ENCODE measurements at places on chromosomes 1 and 21. TPM values are rescaled to one million over a fixed set of nuclear protein-coding genes. Genes with fewer than 3 reads are reported as not detected.
A peak's percentile ranks its signal among the peaks of the same experiment; 100 is the strongest.

DNA sequence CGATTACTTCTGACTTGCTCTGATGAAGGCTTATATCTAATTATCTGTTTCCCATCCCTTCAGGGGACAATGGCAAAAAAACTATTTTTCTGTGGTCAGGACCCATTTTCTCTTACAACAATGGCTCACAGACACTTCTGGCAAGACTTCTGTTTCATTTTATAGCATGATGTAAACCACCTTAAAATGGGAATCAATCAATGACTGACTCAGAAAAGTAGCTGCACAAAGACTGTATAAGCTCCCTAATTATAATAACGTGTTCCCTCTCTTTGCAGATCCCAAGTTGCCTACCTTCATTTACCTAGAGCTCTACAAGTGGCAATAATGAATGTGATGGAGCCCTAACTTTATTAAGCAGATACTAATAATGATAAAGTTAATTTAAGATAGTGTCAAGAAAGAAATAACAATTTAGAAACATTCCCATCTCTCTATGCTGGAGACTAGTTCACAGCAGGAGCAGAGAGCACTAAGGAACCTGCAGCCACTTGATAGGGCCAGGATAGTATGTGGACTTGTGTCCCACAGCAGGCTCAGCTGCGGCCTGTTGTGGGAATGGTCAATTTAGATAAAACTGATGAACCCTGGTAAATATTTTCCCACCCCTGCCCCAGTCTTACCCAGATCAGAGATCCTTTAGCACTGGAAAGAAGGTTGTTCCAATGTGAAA lies 538 bp downstream of the GBP2 start:
- DNase-seq = peak; percentile 26

DNA sequence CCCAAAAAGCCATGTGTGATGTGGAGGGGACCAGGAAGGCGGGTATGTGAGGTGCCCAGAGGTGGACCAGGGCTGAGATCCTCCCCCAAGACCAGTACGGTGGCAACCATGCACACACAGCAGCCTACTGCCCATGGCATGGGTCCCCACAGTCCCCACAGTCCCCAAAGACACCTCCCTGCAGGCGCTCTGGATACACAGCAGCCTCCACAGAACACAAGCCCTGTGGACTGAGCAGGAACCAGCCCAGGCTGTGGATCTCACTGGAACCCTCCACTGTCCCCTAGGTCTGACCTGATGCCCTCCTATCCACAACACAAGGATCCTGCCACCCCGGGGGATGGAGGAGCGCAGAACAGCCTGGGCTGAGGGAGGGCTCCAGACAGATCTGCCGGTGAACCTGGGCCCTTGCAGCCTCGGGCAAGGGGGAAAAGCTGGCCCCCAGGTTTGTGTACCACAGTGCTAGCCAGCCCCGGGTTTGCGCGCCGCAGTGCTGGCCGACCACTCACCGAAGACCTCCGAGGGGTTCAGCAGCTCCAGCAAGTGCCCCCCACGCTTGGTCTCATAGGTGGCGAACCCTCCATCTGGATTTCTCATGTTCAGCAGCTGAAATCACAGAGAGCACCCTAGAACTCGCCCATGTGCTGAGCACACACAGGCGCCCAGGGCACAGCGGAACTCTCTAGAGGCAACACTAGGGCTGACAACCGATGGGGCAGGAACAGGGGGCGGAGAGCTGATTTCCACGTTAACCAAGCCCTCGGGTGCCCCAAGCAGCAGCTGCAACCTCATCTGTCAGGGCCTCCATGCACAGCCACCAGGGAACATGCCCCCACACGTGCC lies 22.1 kb upstream of the SPATC1L start:
- DNase-seq = no peak

DNA sequence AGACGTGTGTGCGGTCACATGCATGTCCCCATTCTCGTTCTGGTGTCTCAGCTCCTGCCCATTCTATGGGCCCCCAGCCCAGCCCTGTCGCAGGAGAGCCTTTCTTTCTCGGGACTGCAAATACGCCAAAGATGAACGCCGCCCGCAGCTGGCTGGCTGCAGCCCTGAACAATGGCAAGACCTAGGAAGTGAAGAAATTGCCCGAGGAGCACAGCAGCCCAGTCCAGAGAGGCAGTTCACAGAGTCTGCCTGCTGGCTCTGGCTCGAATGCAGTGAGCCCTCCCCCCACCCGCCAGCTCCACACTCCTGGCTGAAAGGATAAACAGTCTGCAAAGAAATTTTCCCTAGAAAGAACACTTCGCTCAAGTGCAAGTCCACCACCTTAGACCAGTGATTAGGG lies 23.3 kb downstream of the PAX7 start:
- no peak for DNase-seq

GRCh38 chr1:243848858-243849420 lies 1.1 kb downstream of the AKT3 start:
- DNase-seq = peak; percentile 70

- DNase-seq = no peak
These were observed 287.5 kb upstream of the B3GALT2 start for GRCh38 chr1:193473932-193474331.

Gene RGS5
- 7.0 TPM for total RNA-seq

Gene OR10Z1
- total RNA-seq = not detected

Gene CYP4B1
- not detected for total RNA-seq

All from M059J (cell line).